ENCODE measurements at places on chromosomes 11 and 22. TPM values are rescaled to one million over a fixed set of nuclear protein-coding genes. Genes with fewer than 3 reads are reported as not detected.

APOA5 gene
- total RNA-seq = not detected

GRCh38 chr11:66313321-66314185, 3.3 kb downstream of the CD248 start:
- DNase-seq = no peak
- H3K4me3 ChIP-seq = peak overlapping the region; percentile 89
- H3K36me3 ChIP-seq = peaks cover 8% of the 10 kb centered on the region
- H3K4me1 ChIP-seq = peaks cover 47% of the 10 kb centered on the region
- peak overlapping the region; percentile 91 for H3K27ac ChIP-seq
- H3K27me3 ChIP-seq = peaks cover 3% of the 10 kb centered on the region

DNA sequence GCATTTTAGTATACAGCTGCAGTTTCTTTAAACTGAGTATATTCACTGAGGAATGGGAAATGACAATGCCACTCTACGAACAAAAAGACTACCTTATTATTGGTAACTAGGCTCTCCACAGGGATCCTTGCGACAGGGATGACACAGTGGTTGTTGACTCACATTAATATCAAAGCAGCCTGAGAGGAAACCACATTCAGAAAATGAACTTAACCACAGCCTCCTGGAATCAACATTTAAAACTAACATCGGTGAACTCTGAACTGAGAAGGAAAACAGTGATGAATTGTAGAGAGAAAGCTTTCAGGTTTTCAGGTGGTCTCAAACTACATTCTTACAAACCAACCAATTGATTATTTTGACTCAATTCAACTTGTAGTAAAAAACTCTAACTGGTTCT, 90.3 kb upstream of the MTMR2 start:
- no peaks in the 10 kb centered on the region for H3K36me3 ChIP-seq
- H3K4me3 ChIP-seq = peak overlapping the region; percentile 23
- H3K4me1 ChIP-seq = peaks cover 50% of the 10 kb centered on the region
- H3K27me3 ChIP-seq = no peaks in the 10 kb centered on the region
- peak; percentile 62 for DNase-seq

DNA sequence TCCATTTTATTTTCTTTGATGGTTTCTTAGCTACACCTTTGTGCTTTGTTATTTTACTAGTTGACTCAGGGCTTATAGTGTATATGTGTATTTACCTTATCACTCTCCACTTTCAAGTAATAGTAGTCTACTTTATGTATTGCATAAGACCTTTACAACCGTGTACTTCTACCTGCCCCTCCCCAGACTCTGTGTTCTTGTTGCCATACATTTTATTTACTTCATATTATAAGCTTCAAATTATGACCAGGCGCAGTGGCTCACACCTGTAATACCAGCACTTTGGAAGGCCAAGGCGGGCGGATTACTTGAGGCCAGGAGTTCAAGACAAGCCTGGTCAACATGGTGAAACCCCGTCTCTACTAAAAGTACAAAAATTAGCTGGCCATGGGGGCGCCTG, 28.2 kb upstream of the CTSD start:
- peaks cover 21% of the 10 kb centered on the region for H3K4me1 ChIP-seq
- H3K4me3 ChIP-seq = no peak overlapping the region
- peak overlapping the region; percentile 32 for H3K27ac ChIP-seq
- DNase-seq = no peak
- H3K36me3 ChIP-seq = peaks cover 11% of the 10 kb centered on the region

MAPK8IP2 gene
- total RNA-seq = 0.19 TPM

GRCh38 chr22:16955081-16955480, 52.9 kb downstream of the GAB4 start:
- DNase-seq = no peak
- no peaks in the 10 kb centered on the region for H3K36me3 ChIP-seq
- H3K27me3 ChIP-seq = no peaks in the 10 kb centered on the region
- H3K4me3 ChIP-seq = no peak overlapping the region

DBX1 gene
- not detected for total RNA-seq

GRCh38 chr11:77512092-77512491, 38.2 kb upstream of the PAK1 start:
- H3K36me3 ChIP-seq = no peaks in the 10 kb centered on the region
- H3K4me1 ChIP-seq = no peaks in the 10 kb centered on the region
- no peak overlapping the region for H3K27ac ChIP-seq
- H3K27me3 ChIP-seq = peaks cover 17% of the 10 kb centered on the region
- no peak for DNase-seq
- no peak overlapping the region for H3K4me3 ChIP-seq

GRCh38 chr22:31615491-31615860, 46.5 kb downstream of the PISD start:
- H3K4me3 ChIP-seq = no peak overlapping the region
- peaks cover 21% of the 10 kb centered on the region for H3K4me1 ChIP-seq
- no peak for DNase-seq
- H3K27me3 ChIP-seq = no peaks in the 10 kb centered on the region
- peak overlapping the region; percentile 77 for H3K27ac ChIP-seq

- no peak overlapping the region for H3K4me3 ChIP-seq
- no peak overlapping the region for H3K27ac ChIP-seq
- no peak for DNase-seq
- peaks cover 4% of the 10 kb centered on the region for H3K27me3 ChIP-seq
- no peaks in the 10 kb centered on the region for H3K36me3 ChIP-seq
- no peaks in the 10 kb centered on the region for H3K4me1 ChIP-seq
Measured at GRCh38 chr11:62054484-62055121, 69.2 kb upstream of the INCENP start.

DNA sequence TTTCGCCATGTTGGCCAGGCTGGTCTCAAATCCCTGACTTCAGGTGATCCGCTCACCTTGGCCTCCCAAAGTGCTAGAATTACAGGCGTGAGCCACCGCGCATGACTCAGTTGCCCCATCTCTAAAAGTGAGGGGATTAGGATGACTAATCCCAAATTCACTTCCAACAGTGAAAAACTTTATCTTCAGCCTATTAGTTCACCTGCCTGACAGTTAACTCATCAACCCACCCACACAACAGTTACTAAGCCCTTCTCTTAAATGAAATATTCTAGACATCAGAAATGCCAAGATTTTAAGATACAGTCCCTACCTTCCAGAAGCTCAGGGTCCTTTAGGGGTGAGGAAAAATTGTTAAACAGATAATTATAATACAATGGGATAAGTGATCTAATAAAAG, 2.0 kb upstream of the ANKRD42 start:
- H3K4me1 ChIP-seq = peaks cover 32% of the 10 kb centered on the region
- no peaks in the 10 kb centered on the region for H3K27me3 ChIP-seq
- no peak overlapping the region for H3K4me3 ChIP-seq
- DNase-seq = no peak
- H3K36me3 ChIP-seq = peaks cover 23% of the 10 kb centered on the region
- H3K27ac ChIP-seq = peak overlapping the region; percentile 45

DNA sequence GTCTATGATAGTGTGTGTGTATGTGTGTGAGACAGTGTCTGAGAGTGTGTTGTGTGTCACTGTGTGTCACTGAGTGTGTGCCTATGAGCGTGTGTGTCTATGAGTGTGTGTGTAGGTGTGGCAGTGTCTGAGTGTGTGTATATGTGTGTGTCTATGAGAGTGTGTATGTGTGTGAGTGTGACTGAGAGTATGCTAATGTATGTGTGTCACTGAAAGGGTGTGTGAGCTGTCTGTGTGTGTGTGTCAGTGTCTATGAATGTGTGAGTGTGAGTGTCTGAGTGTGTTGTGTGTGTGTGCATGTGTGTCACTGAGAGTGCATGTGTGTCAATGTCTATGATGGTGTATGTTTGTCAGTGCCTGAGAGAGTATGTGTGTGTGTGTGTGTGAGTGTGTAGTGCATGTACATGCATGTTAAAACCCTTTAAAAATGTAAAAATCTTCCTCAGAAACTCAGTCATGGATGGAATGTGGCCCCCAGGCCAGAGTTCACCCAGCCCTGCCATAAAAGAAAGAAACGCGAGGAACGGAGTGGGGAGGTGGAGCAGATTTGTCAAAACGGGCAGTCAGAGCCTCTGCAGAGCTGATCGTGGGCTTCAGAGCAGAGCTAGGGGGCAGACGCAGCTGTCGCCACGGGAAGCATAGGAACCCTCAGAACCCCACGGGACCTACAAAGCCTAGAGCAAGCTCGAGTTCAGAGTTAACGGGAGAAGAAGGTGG, 218.8 kb downstream of the CTTN start:
- no peaks in the 10 kb centered on the region for H3K27me3 ChIP-seq
- H3K36me3 ChIP-seq = no peaks in the 10 kb centered on the region
- no peaks in the 10 kb centered on the region for H3K4me1 ChIP-seq
- H3K27ac ChIP-seq = no peak overlapping the region
- no peak overlapping the region for H3K4me3 ChIP-seq
- DNase-seq = no peak

C11orf16 gene
- not detected for total RNA-seq

LRRC56 gene
- 2.1 TPM for total RNA-seq

TIMP3 gene
- not detected for total RNA-seq

GRCh38 chr11:14974515-14975251, 2.5 kb upstream of the CALCA start:
- DNase-seq = peak; percentile 77
- peak overlapping the region; percentile 50 for H3K4me3 ChIP-seq
- H3K27ac ChIP-seq = no peak overlapping the region
- peaks cover 28% of the 10 kb centered on the region for H3K4me1 ChIP-seq
- H3K36me3 ChIP-seq = no peaks in the 10 kb centered on the region
- peaks cover 77% of the 10 kb centered on the region for H3K27me3 ChIP-seq

SEPTIN5 gene
- total RNA-seq = not detected

Measured in activated CD8-positive, alpha-beta memory T cell treated with anti-CD3 and anti-CD28 coated beads, Interleukin-2, amount 10 ng/mL, durations not matched to agents 7 days and 5 days (primary cell).